Hindlimb muscle (tissue), 1 donor: ENCODE measurements at places on chromosomes 11 and 22.
A peak's percentile ranks its signal among the peaks of the same experiment; 100 is the strongest.

GRCh38 chr22:18000441-18001039, 23.8 kb downstream of the MICAL3 start:
- peak; percentile 26 for DNase-seq

- DNase-seq: no peak
Observed at GRCh38 chr11:597166-597725, 18.5 kb downstream of the IRF7 start.

GRCh38 chr11:119739021-119739703, 10.2 kb upstream of the NECTIN1 start:
- DNase-seq: no peak

DNA sequence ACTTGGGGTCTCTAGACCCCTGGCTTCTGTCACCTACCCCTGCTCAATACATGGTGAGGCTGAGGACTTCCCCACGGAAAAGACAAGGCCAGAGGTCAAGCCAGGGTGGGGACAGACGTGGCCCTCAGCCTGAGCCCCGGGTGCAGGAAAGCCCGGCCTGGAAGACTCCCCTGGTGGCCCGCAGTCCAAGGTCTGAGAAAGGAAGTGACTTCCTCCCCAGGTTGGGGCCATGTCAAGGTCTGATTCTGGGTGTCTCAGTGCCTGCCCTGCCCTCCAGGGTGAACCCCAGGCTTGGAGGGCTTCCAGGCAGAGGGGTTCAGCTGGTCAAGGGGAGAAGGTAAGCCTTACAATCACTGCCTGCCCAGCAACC, 3.9 kb downstream of the CTSD start:
- no peak for DNase-seq

GRCh38 chr22:44740307-44740706, 12.1 kb upstream of the ARHGAP8 start:
- no peak for DNase-seq

DNA sequence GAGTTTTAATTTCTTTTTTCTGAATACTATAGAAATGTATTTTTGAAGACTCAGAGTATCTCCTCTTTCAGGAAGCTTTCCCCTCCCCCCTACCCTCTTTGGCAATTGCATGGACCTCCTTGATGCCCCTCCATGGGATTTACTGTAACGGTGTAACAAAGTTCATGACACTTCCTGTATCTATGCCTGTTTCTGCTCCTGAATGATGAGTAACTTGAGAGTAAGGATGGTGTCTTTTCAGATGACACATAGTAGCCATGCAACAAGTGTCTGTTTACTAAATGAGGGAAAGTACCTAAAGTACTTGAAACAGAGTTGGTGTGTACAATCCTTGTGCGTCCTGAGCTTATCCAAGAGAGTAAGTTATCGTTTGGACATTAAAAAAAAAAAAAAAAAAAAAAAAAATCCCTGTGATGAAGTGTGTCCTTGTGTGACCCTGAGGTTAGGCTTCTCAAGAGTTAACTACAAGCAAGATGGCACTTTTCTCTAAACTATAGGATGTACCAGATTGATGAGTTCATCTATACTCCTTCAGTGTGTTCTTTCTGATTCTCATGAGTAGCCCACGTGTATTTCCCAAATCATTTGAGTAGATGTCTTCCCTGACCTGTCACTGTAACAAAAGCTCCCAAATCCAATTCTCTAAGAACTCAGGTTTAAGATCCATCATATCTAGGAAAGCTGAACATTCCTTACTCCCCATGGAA, 7.4 kb downstream of the ETS1 start:
- DNase-seq: no peak

GRCh38 chr11:77065878-77066228, 918 bp upstream of the CAPN5 start:
- DNase-seq: no peak

DNA sequence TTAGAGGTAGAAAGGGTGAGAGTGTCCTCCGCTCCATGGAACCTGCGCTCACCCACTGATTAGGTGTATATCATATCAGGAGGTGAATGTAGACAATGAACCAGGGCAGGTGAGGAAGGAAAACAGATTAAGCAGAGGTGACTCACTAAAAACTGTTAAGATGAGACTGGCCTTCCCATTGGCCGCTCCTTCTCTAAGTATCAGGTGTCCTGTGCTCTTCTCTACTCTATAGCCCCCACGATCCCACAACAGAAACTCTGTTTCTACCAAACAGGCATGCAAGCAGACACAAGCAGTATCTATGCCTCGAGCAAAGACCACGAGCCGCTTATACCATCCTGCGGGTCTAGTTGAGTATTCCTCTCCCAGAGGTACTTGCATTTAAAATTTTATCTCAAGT, 103.1 kb downstream of the SNX19 start:
- DNase-seq: no peak

DNA sequence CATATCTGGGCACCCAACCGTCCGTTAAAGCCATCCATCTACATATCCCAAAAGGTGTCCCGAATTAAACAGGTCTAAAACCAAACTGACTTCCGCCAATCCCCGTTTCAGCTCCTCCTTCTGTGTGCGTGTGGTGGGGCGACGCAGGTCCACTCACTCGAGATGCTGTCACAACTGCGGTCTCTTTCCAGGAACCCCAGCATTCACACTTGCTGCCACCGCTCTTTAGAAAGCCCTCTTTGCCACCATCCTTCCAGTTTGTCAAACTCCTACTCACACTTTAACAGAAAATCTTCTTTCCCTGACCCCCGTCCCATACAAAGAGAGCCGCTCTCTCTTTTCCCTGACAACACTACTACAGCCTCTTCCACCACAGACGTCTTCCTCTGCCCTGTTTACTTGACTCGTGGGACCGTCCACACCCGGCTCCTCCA, 467 bp downstream of the ESS2 start:
- DNase-seq: no peak

- DNase-seq: no peak
Observed at GRCh38 chr11:128236506-128237498, 350.6 kb downstream of the ETS1 start.

- DNase-seq: no peak
Observed at GRCh38 chr11:86288776-86289507, 13.1 kb upstream of the HIKESHI start.

- DNase-seq: no peak
Observed at GRCh38 chr22:23511627-23512347, 68.3 kb downstream of the IGLL1 start.

DNA sequence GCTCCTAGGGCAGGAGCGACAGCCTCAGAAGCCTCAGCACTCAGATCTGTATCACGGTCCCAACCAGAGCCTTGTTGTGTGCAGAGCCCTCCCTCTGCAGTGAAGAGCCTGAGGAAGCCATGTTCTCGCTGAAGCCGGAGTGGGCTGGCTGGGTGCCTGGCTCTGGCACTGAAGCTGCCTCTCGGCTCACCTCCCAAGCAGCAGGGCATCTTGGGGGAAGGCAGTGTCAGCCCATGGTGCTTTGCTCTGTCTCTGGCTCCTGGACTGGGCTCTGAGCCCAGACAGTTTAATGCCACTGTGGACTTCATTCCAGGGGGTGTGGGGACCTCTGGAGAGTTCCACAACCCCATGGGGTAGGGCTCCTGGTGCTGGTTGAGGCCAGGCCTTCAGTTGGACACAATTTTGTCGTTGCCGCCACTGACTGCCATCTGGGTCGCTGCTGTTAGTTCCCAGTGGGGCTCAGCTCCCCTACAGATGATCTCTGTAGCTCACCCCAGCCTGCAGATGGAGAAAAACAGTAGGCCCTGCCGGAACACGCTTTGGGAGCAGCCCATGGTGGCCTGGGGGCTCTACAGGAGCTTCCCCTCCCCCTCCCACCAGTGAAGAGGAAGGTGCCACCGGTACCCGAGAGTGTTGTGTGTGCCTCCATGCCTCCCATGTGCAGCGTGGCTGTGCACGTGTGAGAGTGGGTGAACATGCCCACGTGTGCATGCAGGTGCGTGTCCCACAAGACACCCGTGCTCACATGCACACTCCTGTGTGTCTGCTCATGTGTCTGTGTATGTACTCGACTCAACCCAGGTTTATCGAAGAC, 86.5 kb upstream of the B3GAT1 start:
- DNase-seq: no peak

DNA sequence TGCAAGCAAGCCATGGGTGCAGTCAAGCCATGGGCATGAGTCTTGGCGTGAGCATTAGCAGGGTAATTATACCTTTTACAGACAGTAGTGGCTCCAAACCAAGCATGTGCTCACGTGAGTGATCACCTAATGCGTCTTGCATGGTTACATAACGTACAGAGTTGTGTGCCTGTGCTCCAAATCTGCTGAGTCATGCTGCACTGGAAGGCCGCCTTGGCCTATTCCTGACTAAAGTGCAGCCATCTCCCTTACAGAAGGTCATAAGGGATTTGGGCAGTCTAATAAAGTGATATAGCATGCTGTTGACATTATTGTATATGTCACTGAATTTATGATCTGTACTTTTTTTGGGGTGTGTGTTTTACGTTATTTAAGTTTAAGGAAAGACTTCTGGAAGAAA, 102.4 kb downstream of the ARHGAP42 start:
- peak; percentile 31 for DNase-seq

- DNase-seq: no peak
Observed at GRCh38 chr22:17606496-17606895, 22.1 kb downstream of the ATP6V1E1 start.

GRCh38 chr22:47006869-47007268, 244.4 kb downstream of the TBC1D22A start:
- no peak for DNase-seq

- no peak for DNase-seq
Observed at GRCh38 chr22:47773635-47774034, 1011.2 kb downstream of the TBC1D22A start.

DNA sequence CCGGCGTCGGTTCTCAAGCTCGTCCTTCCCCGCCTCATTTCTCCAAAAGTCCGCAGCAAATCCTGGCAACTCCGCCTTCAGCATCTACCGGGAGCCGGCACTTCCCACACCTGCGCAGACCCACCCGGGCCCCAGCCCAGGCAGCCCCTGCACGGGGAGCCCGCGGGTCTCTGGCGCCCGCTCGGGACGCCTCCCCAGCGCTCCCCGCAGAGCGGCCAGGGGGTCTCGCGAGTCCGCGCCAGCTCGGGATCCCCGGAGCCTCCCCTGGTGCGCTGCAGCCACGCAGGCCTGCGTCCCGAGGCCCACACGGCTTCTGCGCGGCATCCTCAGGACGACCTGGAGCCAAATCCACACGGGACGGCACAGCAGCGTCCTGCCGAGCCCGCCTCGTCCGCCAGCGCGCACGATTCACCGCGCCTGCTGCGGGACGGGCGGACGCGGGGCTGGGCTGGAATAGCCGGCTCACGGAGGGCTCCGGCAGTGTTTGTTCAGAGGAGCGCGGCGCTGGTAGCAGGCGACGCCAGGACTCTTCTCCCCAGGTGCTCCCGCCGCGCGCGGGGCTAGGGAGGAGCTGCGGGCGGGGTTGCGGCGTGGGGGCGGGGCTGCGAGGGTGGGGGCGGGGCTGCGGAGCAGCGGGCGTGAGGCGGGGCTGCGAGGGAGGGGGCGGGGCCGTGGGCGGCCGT, 816 bp upstream of the PHRF1 start:
- no peak for DNase-seq

GRCh38 chr11:83954780-83955179, 668.6 kb upstream of the CCDC90B start:
- DNase-seq: no peak

DNA sequence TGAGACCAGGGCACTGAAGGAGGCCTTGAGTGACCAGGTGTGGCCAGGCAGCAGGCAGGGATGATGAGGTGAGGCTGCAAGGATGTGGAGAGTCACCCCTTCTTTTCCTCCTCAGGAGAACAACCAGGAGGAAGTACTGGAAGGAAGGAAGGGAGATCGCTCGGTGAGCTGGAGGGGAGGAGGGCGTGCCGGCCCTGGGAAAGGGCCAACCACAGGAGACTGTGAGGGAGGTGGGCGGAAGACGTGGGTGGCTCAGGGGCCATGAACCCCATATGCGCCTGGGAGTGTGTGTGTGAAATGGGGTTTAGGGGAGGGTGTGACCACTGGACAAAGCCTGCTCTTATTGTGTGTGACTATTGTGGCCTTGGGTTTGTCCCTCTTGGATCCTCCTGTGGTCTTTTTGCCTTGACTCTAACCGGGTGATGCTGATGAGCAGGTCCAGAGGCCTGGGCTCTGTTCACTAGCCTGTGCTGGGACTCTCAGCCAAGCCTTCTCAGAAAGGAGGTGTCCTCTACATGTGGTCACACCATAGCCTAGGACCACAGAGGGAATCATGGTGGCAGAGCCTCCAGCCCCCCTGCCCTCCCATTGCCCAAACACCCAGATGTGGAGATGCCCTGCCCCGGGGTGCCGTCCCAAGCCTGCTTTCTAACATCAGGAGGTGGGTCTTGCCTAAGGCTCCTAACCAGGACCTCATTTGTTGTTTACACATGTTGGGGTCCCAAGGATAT, 41.3 kb upstream of the TUB start:
- DNase-seq: no peak

DNA sequence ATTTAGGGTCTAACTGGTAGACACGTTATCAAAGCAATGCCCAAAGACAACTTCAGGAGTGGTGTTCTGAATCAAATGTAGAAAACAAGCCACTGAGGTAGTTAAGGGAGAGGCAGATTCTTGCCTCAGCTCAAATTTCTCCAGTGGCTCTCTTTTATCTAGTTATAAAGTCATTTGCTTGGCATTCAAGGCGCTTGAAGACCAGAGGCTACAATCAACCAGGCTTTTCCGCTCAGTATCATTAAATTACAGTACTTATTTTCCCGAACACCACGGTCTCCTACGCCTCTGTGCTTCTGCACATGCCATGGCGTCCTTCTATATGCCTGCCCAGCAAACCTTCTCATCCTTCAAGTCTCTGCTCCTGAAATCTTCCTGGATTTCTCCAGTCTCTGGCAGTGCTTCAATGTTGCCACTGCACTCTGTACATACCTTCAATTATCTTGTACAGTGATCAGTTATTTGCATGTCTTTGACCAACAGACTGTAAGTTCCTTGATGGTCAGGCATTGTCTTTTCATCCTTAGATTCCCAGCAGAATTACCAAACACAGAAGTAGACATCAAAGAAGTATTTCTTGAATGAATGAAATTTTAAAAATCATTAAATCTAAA, 1.4 kb downstream of the POGLUT3 start:
- peak; percentile 23 for DNase-seq

- DNase-seq: no peak
Observed at GRCh38 chr22:30373331-30374325, 13.6 kb downstream of the RNF215 start.

GRCh38 chr11:76186776-76187279, 19.5 kb downstream of the WNT11 start:
- no peak for DNase-seq

DNA sequence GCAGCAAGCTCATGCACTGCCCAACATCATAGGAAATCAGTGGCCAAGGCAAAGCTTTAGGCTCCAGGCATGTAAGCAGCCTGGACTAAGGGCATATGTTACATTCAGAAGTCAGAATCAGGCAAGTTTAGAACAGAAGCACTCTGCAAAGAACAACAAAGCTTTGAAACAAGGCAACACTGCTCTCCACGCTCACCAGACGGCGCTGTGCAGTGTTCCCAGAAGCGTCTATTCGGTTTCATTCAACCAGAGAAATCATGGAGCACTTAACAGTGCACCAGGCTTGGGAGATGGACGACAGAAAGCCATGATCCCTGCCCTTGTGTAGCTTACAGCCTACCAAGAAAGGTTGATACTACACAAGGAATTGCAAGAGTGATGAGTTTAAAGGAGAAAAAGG, 555.8 kb downstream of the BUD13 start:
- DNase-seq: no peak
